Activated CD4-positive, alpha-beta T cell treated with anti-CD3 and anti-CD28 coated beads for 4 hours (primary cell): ENCODE measurements at places on chromosomes 12 and 14.

DNA sequence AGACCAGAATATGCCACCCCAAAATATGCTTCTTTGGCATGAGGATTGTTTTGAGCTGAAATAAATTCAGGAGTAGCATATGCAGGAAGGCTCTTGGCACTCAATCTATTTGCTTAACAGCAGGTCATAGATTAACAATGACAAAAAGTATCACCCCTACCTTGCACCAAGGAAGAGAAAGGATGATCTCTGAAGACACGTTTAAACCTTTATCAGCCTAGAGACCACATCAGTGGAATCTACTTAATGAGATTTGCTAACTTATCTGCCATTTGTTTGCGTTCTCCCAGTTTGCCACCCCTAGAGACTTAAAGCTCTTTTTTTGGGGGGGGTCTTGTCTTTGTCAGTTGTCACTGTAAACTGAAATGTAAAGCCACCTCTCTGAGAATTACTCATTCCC, 1278.7 kb upstream of the USP15 start:
- DNase-seq: no peak

DNA sequence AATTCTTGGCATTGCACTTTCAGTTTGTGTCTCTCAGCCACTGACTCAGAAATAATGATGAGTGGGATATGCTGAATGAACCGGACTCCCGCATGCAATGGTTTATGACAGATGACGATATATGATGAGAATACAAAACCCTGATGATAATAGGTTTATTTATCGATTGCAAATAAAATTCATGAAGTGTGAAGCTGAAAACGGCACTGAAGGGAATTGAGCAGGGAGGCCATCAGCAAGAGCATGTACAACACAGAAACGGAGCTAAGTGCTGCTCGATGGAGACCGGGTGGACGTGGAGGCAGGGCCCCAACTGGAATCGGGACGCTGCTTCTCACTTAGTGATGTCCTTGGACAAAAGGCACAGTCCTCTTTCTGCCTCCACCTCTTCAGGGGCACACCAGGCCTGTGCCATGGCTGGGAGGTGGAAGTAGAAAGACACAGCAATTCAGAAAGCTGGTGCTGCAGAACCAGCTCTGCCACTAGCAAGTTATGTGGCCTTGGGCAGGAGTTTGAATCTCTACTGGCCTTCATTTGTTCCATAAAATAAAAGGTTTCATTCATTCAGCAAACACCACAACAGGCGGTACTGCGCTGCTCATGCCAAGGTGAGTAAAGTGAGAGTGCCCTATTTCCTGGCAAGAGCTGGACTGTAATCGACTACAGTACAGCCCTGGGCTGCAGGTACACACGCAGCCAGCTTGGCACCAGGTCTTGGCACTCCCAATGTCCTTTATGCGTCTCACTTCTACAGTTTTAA, 117.0 kb downstream of the EGLN3 start:
- no peak for DNase-seq

- DNase-seq: no peak
These were observed 2.2 kb upstream of the YAF2 start for GRCh38 chr12:42240131-42240750.

DNA sequence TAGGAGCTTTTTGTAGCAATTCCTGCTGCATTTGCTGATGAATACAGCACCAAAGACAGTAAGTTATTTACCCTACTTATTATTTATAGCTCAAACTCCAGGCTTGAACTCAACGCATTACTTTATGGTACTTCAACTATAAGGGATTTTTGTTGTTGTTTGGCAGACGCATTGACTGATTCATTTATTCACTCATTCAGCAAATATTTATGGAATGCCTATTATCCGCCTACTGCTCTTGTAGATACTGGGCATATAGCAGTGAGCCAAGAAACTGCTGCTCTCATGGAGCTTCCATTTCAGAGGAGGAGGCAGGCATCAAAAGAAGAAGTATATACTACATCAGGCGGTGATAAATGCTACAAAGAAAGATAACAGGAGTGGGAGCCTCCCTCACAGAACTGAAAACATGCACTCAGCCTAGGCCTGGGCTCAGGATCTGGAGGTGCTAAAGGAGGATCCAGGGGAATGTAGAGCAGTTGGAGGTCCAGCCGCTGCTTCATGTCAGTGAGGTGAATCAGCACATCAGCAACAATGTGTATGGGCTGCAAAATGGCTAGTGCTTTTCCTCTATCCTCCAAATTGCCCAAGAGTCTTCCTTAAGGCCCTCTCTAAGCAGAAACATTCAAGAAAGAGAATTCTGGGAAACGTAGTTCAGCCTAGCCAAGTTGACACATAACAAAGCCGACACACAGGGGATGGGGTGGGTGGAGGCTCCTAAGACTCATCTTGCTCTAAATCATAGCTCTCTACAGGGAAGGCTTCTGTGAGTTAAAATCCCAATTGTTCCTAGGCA, 157.5 kb downstream of the NRXN3 start:
- no peak for DNase-seq

- no peak for DNase-seq
These were observed 6.4 kb downstream of the FAIM2 start for GRCh38 chr12:49897276-49897675.

DNA sequence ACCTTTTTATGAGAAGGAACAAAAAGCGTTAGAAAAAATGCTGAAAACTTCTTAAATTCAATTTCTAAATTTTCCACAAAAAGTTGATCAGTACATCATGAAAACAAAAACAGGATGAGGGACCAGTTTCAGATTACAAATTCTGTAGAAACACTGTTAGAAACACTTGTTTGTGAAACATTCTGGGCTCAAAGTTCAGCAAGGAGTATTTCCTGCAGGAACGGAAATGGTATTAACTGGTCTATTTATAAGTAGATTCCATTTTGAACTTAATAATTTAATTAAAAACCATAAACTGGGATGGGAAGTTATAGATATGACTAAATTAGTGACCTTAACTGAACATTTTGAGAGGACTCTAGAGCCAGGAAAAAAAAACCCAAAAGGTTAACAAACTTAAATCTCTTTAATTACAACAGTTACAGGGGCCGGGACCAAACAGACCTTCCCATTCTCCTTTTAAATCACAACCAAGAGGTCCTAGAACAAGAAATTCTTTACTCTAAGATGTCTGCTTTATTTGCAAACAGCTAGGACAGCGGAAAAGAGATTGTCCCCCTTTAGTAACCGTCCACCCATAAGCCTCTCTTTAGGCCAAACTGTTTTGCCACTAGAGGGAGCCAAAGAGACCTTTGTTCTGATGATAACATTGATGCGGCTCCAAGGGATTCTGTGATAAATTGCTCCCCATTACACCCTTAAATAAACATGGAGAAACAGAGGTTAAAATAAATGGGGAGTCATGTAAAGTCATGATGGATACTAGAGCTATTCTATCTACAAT, 69.0 kb upstream of the RERGL start:
- peak; percentile 9 for DNase-seq

- no peak for DNase-seq
These were observed 7.3 kb downstream of the STXBP6 start for GRCh38 chr14:25042362-25043299.

DNA sequence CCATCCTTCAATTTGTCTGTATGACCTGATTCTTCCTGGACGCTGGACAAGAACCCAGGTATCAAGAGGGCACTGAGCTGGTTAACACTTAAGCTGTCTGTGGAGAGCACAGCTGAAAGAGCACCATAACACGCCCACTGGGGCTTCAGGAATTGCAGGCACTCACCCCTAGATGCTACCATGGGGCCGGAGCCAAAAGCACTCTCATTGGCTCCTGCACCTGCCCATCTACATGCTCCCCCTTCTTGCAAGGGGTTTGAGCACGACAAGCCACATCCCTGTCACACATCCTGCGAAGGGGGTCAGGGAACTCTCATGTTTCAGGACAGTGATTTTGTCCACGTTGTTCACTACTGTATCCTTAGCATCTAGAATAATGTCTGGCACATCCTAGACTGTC, 35.1 kb upstream of the TBC1D15 start:
- no peak for DNase-seq
